ENCODE measurements at places on chromosomes 16 and 17. TPM values are rescaled to one million over a fixed set of nuclear protein-coding genes. Genes with fewer than 3 reads are reported as not detected.

The LITAFD gene
- total RNA-seq = not detected

The CES3 gene
- not detected for total RNA-seq

The EME1 gene
- total RNA-seq = 0.77 TPM

The GPR139 gene
- not detected for total RNA-seq

The SHISA6 gene
- not detected for total RNA-seq

The SLFN13 gene
- total RNA-seq = 1.5 TPM

The KRT20 gene
- not detected for total RNA-seq

The SEZ6 gene
- not detected for total RNA-seq

The RGS11 gene
- under 0.01 TPM for total RNA-seq

The PKMYT1 gene
- total RNA-seq = 0.60 TPM

The AKAP1 gene
- total RNA-seq = 23.5 TPM

The ZNF771 gene
- total RNA-seq = 13.7 TPM

The PRSS36 gene
- 0.26 TPM for total RNA-seq
